ENCODE measurements at places on chromosomes 13 and 19.

GRCh38 chr19:40255619-40256166, 29.2 kb upstream of the CCNP start:
- DNase-seq = no peak

- DNase-seq = no peak
These were observed 363.6 kb upstream of the NBEA start for GRCh38 chr13:34578471-34578870.

DNA sequence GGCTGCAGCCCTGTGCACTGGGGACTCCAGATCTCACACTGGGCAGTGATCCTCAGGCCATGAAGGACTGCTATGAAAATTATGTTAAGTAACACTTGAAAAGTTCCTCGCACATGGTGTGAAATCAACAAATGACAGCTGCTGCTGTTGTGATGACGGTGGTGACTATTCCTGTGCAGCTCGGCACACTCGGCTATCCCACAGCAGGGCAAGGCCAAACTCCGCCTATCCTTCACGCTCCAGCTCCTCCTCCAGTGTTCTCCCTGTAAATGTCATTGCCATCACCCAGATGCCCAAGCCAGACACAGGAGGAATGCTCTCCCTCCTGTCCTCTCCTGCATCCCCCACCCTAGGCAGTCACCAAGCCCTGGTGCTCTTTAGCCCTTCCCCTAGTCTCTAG, 31.3 kb downstream of the GRIK5 start:
- no peak for DNase-seq

DNA sequence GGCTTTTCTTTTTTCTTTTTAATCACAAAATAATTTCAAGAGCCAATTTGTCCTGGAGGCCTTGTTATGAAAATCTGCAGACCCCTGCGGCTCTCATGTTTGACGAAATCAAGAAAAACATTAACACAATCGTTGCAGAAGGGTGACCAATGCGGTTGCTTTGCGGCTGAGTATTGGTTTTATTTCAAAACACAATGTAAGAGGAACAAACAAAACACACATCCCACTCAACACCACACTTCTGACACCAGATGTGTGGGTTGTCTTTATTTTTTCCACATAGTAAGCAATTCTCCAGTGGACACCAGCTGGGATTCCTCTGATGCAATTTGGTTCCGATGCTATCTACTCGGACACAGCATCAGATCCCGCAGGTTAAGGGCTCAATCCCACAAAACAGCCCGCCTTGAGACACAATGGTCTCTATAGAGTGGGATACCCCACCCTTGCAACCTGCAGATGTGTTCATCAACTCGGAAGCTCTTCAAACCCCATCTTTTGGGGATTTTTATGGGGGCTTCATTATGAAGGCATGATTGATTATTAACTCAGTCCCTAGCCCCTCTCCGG, 21.9 kb upstream of the CCDC124 start:
- no peak for DNase-seq

DNA sequence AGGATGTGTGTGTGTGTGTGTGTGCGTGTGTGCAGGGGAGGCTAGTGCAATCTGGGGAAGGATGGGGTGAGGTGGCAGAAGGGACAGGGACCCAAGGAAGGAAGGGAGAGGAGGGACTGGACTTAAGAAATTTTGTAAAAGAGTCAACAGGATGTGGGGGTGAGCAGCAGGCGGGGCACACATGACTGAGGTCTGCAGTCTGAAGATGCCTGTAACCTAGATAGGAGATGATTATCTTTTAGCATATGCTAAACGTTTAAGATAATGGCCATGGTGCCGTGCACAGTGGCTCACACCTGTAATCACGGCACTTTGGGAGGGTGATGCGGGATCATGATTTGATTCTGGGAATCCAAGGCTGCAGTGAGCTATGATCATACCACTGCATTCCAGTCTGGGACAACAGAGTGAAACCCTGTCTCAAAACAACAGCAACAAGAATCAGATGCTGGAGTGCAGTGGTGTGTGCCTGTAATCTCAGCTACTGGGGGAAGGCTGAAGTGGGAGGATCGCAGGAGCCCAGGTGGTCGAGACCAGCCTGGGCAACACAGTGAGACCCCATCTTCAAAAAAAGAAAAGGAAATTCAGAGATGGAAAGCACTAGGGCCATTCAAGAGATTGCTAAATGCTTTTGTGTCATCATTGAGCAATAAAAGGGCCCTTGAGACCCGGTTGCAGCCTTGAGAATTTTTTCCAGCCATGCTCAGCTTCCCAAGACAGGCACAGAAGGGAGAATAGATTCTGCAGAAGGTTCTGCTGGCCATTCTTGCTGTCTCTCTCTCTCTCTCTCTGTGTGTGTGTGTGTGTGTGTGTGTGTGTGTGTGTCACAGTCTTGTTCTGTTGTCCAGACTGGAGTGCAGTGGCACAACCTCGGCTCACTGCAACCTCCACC, 3.8 kb upstream of the ZNF414 start:
- DNase-seq = no peak

DNA sequence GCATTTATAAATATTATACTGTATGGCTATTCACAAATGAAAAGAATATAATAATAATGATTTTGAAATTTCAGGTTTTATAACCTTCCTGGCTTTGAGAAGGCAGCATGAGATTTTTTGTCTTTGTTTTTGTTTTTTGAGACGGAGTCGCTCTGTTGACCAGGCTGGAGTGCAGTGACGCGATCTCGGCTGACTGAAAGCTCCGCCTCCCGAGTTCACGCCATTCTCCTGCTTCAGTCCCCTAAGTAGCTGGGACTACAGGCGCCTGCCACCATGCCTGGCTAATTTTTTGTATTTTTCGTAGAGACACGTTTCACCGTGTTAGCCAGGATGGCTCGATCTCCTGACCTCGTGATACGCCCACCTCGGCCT, 64.1 kb downstream of the ZNF429 start:
- DNase-seq = no peak

DNA sequence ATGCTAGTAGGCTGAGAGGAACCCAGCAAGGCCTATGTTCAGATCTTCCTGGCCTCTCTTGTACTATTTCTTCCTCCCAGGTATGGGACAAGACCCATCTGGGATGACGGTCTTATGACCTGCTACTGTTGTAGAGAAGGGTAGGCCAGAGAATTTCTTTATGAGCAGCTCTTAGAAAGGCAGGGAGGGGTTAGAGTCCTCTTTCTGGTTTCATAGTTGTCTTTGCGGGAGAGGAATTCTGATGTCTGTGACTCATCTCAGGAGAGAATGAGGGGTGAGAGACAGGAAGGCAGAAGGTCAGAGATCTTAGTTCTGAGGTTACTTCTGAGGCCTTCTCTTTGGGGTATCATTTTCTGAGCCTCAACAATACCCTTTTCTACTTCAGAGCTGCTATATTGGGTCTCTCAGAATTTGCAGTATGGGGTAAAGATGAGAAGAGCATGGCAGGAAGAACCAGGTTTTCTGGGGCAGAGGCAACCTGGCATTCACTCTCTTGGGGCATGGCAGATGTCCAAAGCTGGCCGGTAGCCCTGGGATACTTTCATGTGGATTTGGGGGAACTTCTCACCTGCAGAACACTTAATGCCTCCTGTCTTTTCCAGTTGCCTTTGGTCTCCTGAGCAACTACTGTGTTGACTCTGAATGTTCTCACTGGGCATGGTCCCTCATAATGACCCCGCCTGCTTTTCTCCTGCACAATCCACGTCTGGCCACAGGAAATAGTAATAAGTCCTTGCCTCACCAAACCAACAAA, 154.4 kb downstream of the GGACT start:
- DNase-seq = no peak

DNA sequence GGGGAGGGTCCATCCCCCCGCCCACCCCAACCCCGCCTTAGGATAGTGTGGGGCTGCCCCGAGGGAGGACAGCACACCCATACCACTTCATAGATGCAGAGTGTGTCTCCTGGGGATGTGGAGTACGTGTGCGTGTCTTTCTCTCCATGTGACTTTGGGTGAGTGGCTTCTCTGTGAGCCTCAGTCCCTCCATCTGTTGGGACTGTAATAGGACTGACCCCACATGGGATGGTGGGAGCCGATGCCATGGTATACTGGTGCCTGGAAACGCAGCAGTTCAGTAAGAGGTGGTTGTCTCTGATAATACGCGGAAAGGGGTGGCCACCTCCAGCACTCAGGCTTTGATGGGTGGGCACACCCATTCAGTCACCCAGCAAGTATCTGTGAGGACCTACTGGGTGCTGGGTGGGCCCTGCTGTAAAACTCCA, 816 bp upstream of the PRKD2 start:
- no peak for DNase-seq

GRCh38 chr19:17530586-17530985, 19.1 kb downstream of the PGLS start:
- no peak for DNase-seq

DNA sequence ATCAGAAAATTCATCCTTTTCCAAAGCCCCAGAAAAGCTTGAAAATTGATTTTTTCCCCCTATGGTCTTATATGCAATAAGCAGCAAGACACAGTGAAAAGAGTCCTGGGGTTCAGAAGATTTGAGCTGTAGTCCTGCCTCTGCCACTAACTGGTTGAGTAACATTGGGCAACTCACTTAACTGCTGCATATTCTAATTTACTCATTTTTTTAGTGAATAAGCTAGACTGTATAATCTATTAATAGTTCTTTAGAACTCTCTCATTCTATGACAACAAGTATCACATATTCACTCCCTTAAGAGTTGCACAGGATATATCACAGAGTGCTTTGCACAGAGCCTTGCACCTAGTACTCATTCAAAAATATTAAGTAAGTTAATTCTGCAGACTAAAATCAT, 110.8 kb downstream of the STOML3 start:
- no peak for DNase-seq

DNA sequence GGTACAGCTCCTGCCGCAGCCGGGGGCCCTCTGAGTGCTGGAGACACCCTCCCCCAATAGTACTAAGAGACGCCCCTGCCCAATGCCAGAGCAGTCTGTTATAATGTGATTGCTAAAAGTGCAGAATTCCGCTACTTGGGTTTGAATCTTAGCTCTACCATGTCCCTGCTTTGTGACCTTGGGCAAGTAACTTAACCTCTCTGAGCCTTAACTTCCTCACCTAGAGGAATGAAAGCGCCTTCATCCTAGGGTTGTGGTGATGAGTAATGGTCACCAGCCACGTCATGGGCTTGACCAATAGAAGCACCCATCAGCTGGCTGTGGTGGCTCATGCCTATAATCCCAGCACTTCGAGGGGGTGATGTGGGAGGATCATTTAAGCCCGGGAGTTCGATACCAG, 6.5 kb downstream of the PLEKHG2 start:
- no peak for DNase-seq

DNA sequence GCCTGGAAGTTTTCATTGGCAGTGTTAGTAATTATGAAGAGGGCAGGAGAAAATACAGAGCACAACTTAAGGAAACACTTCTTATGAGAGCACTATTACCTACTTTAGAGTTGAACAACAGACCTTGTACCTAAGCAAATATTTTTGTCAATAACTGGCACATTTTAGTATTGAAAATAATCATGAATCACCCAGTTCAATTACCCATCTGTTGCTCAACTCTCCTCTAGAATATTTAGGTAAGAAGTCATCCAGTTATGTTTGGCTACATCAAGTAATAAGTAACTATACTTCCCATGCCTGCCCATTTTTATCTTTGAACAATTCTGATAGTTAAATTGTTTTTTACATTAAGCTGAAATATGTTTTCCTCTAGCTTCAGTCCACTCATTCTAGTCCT, 893.4 kb downstream of the DIAPH3 start:
- no peak for DNase-seq

DNA sequence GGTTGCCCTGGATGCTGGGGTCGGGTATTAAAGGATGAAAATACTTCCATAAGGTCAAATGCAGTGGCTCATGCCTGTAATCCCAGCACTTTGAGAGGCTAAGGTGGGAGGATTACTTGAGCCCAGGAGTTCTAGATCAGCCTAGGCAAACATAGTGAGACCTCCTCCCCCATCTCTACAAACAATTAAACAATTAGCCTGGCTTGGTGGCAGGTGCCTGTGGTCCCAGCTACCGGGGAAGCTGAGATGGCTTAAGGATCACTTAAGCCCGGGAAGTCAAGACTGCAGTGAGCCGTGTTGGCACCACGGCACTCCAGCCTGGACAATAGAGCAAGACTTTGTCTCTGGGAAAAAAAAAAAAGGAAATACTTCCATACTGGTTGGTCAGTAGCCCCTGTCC, 1.5 kb downstream of the KLK11 start:
- no peak for DNase-seq

DNA sequence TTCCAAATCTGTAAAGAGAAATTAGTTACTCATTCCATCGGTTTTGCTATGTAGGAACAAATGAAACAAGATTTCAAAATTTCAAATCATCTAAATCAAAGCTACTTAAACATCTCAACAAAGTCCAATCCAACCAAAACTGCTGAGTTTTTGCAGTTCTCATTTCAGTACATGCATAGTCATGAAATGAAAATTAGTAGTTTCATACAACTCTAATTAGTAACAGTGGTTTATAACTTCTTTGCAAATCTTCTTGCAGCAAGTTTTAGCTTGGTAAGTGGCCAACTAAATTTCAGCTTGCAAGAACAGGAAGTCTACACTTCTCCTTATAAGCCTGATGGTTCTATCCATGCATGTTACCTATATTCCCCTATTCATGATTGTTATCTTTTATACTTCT, 75.6 kb downstream of the SPRY2 start:
- DNase-seq = no peak

GRCh38 chr13:49814551-49815270, 22.2 kb upstream of the KPNA3 start:
- DNase-seq = no peak

DNA sequence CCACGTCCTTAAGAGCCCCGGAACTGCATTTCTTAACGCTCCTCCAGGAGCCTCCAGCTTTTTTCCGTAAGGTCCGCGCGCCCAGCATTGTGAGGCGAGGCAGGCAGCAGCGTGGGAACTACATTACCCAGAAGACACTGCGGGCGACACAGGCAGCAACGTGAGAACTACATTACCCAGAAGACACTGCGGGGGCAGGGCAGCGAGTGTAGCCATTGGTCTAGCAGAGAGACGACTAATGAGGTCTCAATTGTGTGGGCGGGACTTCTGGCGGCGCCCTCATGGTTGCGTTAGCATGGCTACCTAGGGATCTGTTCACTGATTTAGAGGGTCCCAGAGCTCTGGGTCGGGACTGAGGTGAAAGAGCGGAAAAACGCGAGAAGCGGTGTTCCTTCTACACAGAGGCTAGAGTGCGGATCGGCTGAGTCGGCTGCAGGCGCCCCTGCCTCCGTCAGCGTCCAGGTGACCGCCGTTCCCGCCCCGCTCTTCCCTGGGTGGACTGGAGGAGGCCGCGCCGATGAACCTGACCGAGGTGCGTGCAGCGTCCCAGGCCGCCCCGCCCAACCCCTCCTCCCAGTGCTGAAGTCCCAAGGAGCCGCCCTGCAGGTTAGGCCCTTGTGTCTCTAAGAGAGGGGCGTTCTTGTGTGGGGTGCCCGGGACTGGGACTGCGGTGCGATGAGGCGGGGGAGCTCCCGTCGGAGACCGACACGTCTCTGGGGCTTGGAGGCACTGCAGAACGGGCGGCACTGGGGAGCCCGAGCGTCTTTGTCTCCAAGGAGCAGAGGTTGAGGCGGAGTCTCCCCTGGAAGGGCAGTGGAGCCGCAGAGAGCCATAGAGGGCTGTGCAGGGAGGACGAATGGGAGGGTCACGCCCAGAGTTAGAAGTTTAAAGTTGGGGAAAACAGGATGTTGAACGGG, at the start of gene ZNF749:
Gene ZNF749 (plus strand): TSS at position 264 of the 917 bp plus-strand sequence. CDS start 254 bp downstream, at position 518.
- peak; percentile 92 for DNase-seq

- peak; percentile 37 for DNase-seq
These were observed at the start of gene MCF2L for GRCh38 chr13:112968910-112969691. MCF2L (plus strand) TSS chr13:112969214; CDS start chr13:112969380, 166 bp downstream.

- DNase-seq = no peak
These were observed 687 bp upstream of the HRC start for GRCh38 chr19:49155820-49156346.

GRCh38 chr13:37806666-37807065, 62.9 kb downstream of the TRPC4 start:
- DNase-seq = no peak

- no peak for DNase-seq
These were observed 314.4 kb downstream of the MYO16 start for GRCh38 chr13:108943842-108944241.
